ENCODE measurements at places on chromosomes 7 and 10.
A peak's percentile ranks its signal among the peaks of the same experiment; 100 is the strongest.

GRCh38 chr10:79018521-79019011 lies 50.2 kb upstream of the ZMIZ1 start:
- DNase-seq, result no peak

DNA sequence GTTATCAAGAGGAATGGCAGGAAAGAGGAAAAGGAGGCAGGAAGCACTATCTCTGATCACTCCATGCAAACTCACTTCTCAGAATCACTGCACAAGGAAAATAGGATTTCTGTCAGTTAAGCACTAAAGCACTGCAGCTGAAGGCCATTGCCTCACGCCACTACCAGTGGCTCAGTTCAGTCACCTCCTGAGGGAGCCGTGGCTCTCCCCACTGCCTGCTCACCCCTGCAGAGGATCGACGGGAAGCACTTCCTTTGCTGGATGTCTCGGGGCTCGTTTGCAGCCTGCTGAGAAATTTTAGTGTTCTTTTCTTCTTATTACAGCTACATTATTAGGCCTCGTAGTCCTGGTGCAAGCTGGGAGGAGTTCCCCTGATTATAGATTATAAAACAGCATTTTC lies 90.1 kb upstream of the ADCY1 start:
- no peak for DNase-seq

DNA sequence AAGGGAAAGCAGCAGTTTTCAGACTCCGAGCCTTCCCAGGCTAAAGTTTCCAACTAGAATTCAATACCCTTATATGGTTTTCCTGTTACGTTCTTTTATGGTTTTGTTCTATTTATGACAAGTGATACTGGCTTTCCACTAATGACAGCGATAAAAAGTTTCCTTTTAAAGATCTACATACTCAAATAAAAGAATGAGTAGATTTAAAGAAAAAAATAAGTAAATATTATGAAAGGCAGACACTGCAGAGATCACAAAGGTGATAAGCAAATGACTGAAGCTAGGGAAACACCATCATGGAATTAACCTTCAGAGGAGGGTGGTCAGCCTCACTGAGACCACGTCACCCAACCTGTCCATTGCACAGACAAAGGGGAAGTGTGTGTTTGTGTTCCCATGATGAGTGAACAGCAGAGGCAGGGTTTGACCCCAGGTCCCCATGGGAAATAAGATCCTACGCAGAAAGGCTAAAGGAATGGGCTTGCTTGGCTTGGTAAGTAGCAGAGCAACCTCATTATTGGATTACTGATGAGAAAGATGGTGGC lies 4.0 kb downstream of the VSIR start:
- peak; percentile 85 for DNase-seq

GRCh38 chr10:112475575-112476218 lies 28.7 kb downstream of the VTI1A start:
- DNase-seq, result peak; percentile 17

DNA sequence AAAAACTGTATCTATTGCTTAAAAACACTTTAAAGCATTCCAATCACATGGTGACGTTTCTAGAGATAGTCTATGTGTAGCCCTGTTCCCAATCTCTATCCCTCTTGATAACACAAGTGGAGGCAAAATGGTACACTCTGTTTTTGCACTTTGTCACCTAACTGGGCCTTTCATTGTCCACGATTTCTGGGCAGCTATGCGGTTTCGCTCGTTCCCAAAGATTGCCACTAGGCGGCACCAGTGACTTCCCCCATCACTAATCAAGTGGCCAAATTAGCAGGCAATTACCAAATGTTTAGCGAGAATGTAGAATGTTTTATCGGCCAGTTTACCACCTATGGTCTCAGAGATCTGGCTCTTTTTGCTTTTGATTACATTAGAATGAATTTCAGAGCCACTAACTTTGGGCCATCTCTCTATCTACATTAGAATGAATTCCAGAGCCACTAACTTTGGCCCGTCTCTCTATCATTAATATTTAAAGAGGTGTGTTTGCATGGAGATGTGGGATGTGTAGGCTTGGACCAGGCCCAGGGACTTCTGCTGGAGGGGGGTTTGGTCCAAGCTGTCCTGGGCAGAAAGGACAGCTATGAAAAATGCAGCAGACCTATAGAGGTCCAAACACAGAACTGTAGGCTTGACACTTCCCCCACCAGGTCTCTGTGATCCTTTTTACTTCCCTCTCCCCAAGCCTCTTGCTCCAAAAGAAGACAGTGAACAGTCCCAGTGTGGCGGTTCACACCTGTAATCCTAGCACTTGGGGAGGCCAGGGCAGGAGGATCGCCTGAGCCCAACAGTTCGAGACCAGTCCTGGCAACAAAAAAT lies 90.1 kb downstream of the EPC1 start:
- DNase-seq, result peak; percentile 25

DNA sequence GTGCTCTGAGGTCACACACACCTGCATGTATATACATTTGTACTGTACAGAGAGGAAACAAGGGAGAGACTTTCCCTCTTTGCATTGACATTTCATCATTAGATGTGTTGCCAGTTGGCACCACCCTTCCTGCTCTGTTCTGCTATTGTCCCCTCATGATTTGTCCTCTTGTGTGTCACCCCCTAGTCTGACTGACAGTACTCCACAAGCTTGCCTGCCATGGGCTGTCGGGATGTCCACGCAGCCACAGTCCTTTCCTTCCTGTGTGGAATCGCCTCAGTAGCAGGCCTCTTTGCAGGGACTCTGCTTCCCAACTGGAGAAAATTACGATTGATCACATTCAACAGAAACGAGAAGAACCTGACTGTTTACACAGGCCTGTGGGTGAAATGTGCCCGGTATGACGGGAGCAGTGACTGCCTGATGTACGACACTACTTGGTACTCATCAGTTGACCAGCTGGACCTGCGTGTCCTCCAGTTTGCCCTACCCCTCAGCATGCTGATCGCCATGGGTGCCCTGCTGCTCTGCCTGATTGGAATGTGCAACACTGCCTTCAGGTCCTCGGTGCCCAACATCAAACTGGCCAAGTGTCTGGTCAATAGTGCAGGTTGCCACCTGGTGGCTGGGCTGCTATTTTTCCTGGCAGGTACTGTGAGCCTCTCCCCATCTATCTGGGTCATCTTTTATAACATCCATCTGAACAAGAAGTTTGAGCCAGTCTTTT lies 9.4 kb downstream of the CLDN12 start:
- DNase-seq, result no peak

DNA sequence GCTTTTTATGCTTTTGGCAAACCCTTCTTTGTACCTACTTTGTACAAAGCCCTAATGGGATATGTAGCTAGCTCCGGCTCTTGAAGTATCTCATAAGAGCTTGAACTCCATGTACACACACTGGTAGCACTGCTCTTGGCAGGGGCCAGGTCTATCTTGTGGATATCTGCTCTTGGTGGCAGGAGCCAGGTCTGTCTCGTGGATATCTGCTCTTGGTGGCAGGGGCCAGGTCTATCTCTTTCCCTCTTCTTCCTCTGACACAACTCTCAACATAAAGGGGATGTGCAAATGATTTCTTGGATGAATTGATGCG lies 91.9 kb downstream of the WNT2 start:
- DNase-seq, result no peak

DNA sequence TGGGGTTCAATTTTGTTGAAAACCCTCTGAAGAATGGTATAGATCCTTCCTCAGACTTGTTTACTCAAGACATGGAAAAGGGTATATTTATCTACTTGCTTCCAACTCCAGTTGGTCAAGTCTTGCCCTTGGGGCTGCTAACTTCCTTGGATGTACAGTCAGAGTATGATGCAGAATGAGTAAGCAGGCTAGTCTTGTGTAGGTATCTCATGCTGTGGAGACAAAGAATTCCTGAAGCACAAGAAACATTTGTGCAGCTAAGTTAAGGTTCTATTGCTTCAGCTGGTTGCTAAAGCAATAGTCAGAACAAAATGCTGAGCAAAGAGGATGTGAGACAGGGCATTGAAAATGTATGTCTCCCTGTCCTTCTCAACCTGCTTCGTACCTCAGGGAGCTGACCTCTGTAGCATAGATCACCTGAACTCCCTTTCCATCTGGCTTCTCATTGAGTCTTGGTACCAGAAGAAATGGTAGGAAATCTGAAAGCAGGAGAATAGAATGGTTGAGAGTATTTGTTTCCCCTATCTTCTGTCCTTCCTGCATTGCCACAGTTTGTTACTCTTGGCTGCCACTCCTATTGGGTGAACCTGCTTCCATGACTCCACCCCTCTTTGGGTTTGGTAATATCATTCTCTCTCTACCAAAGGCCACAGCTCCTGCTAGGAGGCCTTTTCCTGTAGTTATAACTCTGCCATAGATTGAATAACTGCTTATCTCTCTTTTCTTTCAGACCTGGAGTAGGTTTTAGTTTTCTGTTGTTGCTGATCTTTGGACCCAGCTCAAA lies 346.0 kb downstream of the PHF14 start:
- DNase-seq, result no peak

DNA sequence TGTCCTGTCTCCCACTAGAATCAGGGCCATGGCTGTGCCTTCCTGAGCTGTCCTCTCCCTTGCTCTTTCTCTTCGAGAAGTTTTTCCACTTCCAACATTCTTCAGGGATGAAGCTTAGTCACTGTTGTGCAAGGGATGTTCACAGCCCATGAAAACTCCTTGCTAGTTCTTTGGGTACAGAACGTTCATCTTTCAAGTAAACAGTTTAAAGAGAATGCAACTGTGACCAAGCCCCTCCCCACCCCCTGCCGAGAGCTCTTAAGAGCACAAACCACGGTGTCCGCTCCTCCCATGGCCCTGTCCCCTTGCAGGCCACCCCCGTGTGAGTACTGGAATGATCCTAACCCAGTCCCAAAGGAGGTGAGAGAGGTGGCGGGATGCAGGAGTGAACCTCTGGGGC lies 161.1 kb upstream of the RHEB start:
- no peak for DNase-seq

DNA sequence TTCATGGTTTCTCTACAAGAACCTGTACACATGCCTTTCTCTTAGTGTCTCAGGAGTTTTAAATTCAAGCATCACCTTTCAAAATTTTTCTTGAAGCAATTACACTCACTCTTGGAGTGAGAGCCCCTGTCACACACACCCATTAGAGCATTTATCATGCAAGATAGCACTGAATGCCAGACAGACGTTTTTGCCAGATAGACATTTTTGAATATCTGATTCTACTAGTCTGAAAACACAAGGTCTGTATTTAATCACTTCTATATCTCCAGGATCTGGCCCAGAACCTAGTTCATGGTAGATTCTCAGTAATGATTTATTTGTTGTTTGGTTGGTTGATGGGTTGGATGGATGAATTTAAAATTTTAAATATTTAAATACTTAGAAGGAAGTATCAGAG lies 60.9 kb upstream of the PDE1C start:
- no peak for DNase-seq

GRCh38 chr7:40298421-40298820 lies 163.6 kb downstream of the SUGCT start:
- no peak for DNase-seq

GRCh38 chr10:30039988-30040387 lies 19.4 kb downstream of the JCAD start:
- no peak for DNase-seq

DNA sequence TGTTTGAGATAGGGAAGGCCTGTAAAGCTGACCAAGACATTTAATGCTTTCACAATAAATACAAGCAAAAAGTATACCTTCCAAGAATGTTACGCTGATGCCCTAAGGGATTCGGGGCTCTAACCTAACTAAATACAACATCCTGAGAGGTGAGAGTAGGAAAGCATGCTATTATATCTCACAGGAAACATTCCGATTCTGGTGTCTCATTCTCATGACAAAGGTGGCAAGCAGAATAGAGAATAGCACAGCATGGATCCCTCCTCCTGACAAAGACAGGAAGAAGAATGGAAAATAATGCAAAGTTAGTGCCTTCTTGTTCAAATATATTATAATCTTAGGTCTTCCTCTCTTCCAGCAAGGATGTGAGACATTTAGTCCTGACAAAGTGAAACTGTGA lies 504.3 kb downstream of the TFEC start:
- no peak for DNase-seq

- DNase-seq, result no peak
These were observed 204.3 kb downstream of the CCDC7 start for GRCh38 chr10:32650246-32650655.

DNA sequence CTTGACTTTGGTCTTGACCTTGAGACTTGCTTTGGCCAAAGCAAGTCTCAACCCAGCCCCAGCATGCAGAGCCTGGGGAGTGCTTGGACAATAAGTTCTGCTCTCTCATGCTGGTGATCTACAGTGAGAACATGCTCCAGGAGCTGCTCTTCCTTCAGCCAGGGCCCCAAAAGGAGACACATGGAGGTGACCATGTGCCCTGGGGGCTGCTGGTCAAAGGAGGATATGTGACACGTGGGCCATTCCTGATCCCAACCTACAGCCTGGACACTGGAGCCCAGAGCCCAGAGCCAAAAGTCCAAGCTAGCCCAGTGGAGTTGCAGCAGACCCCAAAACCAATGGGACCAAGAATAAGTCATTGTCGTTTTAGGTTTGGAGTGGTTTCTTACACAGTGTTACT lies 78.2 kb upstream of the CHST15 start:
- DNase-seq, result no peak

- no peak for DNase-seq
These were observed 43.1 kb downstream of the CARD11 start for GRCh38 chr7:3000566-3000965.

GRCh38 chr7:25854608-25855497 lies 297.1 kb upstream of the NFE2L3 start:
- DNase-seq, result peak; percentile 53

DNA sequence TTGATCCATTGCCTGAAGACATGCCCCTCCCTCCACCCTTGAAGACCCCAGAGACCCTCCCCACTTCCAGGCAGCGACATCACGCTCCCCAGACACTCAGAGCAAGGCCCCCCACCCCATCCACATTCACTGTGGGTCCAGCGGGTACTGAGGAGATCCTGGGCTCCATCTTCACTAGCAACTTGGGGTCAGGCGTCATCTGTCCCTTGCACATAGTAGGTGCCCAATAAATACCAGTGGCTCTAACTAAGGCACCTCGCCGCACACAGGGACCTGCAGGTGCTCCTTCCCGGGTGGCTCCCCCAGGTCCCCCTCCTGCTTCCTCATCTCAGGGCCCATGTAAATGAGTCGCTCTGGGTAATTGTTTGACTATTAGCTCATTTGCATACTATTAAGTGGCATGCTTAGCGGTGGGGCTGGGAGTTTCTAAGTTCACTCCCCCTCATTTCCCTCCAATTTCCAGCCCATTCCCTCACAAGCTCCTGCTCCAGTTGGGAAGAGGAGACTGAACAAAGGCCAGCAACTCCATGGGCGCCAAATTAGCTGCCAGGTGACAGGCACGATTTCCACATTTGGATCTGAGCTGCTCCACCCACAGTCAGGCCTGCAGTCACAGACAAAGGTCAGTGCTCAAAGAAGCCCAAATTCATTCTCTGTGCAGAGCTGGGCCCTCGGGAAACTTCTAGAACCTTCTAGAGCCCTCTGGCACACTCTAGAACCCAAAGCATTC lies 29.7 kb downstream of the EBF3 start:
- no peak for DNase-seq

DNA sequence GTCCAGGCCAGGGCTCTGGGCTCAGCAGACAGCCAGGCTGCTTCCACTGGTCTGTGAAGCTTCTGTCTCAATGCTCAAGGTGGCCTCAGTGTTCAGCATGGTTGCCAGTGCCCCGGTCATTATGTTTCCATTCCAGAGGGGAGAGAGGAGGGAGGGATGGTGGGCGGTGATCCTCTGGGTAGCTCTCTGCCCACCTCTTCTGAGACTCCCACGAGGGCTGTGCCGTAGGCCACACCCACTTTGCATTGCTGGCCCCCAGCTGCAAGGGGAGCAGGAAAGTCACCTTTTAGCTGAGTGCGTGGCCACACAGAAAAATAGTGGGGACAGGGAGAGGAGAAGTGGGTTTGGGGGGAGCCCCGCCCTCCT lies 42.5 kb downstream of the FOXK1 start:
- DNase-seq, result peak; percentile 70

Measured in dermis microvascular lymphatic vessel endothelial cell (primary cell).